Cortex of kidney (tissue), 1 donor: ENCODE measurements at places on chromosomes 5 and 9.

DNA sequence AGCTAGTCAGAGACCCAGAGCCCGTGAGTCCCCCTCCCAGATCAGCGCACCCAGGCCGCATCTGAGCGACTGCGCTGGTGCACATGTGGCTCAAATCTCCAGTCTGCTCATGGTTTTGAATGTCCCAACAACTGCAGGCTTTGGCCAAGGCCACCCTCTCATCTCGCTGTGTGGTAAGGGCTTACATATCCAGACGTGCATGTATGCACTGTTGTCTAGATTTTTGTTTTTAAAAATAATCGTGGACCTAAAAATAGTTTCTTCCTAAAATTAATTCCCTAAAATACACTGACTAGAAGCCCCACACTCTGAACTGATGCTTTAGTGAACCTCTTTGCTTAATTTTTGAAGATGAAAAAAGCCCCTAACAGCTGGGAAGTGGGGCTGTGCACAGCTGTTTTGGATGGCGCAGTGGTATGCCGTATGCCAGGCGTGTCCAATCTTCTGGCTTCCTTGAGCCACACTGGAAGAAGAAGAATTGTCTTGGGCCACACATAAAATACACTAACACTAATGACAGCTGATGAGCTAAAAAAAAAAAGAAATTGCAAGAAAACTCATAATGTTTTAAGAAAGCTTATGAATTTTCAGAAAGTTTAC is 143.0 kb upstream of the LHFPL2 start:
- no peak for DNase-seq

DNA sequence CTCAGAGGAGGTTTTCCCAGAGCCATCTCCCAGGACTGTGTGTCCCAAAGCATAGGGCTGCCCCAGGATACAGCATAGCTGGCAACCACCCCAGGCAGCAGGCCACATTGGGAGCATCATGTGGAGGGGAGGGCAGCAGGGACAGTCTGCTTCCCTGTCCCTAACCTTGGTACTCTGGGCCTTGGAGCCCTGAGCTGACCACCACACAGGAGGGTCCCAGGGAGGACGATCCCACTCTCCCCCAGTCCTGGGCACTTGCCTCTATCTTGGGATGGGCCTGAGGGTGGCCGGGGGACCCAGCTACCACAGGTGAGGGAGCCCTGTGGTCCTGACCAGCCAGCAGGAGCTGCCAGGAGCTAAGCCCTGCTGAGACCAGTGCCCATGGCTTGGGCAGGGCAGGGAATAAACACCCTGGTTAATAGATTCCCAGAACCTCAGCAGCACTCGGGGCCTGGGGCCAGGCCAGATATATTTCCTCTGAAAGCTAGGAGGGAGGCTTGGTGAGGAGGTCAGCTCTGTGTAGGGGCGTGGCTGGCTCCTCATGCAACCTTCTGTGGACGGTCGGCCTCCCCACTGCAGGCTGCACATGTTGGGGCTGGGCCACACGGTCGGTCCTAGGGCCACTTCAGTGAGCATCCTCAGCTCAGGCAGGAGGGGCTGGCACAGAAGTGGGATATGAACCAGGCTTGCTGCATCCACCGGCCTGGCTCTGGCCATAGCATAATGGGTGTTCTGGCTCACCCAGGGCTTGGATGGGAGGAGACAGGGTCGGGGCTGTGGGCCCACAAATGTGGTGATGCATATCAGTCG is 4.2 kb downstream of the NINJ1 start:
- DNase-seq, result no peak

- no peak for DNase-seq
Measured at GRCh38 chr5:124315741-124316415, 430.6 kb downstream of the ZNF608 start.

DNA sequence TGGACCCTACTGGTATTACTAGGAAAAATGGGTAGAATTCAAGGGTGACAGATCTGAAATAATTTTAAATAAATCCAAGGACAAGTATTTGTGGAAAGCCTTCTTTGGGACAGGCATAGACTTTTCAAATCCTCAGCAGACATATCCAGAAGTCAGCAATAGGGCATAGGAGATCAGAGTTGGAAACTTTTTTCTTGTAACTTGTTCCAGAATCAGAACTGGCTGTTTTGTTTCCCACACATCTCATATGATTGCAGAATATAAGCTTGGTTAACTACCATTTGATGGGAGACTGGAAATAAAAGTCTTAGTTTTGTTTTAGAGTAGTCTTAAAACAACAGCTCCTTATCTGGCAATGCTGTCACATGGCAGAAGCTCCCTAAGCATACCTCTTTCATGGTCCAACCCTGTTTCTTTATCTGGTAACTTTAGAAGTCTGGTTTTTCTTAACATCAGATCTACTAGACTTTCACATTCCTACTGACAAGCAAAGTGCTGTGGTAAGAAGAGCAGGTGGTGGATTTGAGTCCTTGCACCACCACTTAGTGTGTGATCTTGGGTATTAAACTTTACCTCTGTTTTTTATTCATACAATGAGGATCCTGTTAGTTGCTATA is 25.1 kb downstream of the XRCC4 start:
- no peak for DNase-seq

DNA sequence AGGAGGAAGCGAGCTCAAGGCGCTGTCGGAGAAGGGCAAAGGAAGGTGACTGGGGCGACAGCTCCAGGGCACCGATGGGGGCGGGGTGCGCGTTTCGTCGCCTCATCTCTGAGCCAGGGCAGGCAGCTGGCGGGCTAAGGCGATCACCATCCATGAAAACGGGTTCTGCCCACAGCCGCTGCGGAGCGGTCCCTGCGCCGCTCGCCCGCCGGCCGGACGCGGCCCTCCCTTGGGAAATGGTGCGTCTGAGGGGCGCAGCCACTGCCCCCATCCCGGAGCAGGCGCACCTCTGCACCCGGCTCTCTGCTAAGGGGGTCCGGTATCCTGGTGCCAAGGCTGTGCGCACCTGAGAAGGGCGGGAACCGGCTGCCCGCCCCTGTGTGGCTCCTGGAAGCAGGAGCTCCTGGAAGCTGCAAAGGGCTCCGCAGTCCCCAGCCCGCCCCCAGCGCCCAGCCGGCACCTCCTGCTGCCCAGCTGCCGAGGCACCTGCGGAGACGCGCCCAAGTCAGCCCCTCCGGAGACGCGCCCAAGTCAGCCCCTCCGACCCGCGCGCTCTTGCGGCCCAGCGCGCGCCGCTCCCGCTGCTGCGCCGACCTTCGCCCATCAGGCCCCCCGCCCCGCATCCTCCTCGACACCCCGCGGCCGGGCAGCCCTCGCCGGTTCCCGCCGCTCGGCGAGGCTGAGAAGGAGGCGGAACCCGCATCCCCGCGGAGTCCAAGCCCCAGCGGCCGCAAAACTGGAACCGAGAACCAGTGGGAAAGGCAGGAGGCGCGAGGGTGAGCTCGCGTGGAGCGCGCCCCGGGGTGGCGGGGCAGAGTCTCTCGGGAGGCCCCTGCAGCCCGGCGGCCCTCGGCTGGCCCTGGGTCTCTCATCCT is 757 bp downstream of the ANKRD34B start:
- no peak for DNase-seq

DNA sequence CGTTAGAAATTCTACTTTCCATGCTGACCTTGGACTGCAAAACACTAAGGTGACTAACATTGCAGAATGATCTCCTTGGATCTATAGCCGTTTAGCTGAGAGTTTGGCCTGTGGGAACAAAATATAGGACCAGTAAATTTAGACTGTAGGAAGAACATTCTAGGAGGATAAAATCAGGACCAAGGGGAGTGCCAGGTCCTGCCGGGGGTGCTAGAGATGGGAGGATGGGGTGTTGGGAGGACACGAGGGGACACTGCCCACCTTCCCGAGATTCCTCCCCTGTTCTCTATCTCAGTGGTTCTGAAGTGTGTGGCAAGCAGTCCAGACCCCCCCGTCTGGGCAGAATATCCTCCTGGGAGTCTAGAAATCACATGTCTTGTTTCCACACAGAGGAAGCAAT is 445.2 kb downstream of the ZSWIM6 start:
- no peak for DNase-seq

GRCh38 chr9:78218890-78219289 is 17.0 kb upstream of the CEP78 start:
- no peak for DNase-seq

GRCh38 chr5:117667105-117667504 is 1092.5 kb upstream of the SEMA6A start:
- DNase-seq, result no peak

- DNase-seq, result no peak
Measured at GRCh38 chr5:68872088-68872839, 221.6 kb upstream of the SLC30A5 start.

DNA sequence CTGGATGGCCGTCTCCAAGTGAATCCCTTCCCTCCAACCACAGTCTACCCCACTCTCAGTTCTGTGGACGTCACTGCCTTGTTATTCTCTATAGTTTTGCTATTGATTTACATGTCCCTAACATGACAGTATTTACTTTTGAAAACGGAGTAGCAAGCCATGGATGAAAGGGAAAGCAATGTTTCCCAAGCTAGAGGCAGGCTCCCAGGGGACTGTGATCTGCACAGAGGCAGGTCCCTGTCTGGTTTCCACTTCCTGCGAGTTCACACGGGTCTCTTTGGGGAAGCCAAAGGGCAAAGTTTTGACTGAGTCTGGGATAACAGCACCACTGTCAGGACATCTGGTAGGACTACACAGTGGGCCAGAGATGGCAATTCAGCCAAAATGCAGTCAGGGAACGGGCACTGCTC is 12.7 kb downstream of the C9orf153 start:
- no peak for DNase-seq

DNA sequence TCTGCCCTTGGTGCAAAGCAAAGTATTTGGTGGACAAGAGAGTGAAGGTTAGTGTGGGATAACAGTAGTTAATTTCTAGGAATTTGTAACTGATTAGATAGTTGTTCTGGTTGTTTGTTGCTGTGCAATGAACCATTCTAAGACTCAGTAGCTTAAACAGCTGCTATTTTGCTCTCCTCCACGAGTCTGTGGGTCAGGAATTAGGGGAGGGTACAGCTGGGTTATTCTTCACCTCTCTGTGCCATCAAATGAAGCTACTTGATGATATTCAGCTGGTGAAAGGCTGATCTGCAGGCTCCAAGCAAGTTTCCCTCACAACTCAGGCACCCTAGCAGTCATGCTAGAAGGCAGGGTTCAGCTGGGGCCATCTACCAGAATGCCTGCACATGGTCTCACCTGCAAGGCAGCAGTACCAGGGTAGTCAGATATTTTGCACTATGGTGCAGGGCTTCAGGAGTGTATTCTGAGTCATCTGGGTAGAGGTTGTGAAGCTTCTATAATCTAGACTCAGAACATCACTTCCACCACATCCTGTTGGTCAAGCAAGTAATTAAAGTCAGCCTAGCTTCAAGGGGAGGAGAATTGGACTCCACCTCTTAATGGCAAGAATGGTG is 159.5 kb upstream of the SLC28A3 start:
- DNase-seq, result no peak

GRCh38 chr9:119765632-119766175 is 396.5 kb upstream of the BRINP1 start:
- no peak for DNase-seq

DNA sequence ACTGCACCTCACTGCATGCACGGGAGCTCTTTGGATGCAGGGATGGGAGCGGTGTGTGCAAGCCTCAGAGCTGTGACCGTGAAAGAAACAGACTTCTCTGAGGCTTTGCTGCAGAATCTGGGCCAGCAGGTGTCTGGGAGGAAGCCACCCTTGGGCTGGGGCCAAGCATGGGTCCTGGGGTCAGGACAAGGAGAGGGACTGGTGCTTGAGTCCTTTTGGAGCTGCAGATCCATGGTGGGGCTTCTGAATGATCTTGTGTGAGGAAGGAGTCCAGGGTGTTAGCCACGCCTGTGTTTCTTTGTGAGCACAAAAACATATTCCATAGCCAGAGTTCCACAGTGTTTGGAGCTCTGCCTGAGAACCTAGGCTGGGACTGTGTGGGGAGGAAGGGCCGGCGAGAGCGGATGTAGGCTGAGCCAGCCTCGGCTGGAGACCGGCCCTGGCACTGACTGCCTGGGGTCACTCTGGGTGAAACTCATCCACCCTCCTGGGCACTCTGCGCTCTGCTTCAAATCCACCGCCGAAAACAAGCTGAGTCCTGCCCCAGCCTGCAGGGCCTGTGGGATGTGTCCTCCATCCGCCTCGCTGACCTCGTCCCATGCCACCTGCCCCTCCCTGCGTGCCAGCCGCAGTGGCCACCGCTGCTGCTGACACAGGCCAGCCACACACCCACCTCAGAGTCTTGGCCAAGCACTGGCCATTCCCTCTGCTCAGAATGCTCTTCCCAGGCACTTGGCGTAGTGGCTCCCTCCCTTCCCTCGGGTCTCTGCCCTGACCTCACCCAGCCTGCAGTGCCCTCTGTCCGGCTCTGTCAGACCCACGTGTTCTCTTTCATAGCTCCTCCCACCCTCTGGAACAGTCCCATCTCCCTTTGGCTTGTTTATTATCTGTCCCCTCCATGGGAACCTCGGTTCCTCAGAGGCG is 26.7 kb downstream of the ERGIC1 start:
- DNase-seq, result no peak

- no peak for DNase-seq
Measured at GRCh38 chr9:132663117-132663516, 6.7 kb downstream of the DDX31 start.

- no peak for DNase-seq
Measured at GRCh38 chr5:123700624-123701287, 188.8 kb downstream of the CSNK1G3 start.

GRCh38 chr5:125756456-125756855 is 666.8 kb upstream of the GRAMD2B start:
- no peak for DNase-seq

GRCh38 chr9:32069169-32069813 is 315.2 kb upstream of the ACO1 start:
- DNase-seq, result no peak

DNA sequence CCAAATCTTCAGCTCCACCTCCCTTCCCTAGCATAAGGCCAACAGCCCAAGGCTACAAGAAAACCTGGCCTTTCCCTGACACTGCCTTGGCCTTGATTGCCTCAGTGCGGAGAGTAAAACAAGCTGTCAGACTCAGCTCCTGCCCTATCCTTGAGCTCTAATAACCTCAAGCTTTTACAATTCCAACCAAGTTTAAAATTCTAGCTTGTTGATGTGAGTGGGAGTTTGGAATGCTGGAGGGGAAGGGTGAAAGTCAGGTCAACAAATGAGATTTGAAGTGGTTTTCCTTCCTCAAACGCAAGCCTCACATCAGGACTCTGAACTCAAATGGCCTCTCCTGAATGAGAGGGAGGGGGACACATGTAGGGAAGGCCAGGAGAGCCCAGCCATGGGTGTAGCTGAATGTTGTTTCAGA is 197.0 kb upstream of the VLDLR start:
- DNase-seq, result no peak

DNA sequence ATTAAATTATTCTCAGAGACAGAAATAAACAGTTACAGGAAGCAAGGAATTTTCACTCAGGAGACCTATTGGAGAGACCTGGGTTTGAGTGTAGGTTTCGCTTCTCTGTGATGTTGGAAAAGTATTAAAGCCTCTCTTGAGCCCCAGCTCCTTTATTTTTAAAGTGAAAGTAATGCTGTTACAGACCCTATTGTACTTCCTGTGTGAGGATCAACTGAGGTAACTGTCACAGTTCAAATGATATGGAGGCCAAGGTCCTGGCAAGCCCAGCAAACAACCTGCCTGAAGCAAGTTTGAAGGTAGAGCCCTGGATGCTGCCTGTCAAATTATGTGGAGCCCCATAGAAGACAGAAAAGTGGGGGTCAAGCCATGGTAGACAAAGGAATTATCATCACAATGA is 7.9 kb upstream of the HACD4 start:
- DNase-seq, result no peak

- no peak for DNase-seq
Measured at GRCh38 chr9:90306158-90306557, 336.5 kb downstream of the DIRAS2 start.

- no peak for DNase-seq
Measured at GRCh38 chr5:40799258-40799657, 1.1 kb upstream of the PRKAA1 start.

- DNase-seq, result no peak
Measured at GRCh38 chr9:15824310-15824709, 271.5 kb downstream of the CCDC171 start.
